ENCODE measurements at places on chromosomes 6 and 20. TPM values are rescaled to one million over a fixed set of nuclear protein-coding genes. Genes with fewer than 3 reads are reported as not detected.

DNA sequence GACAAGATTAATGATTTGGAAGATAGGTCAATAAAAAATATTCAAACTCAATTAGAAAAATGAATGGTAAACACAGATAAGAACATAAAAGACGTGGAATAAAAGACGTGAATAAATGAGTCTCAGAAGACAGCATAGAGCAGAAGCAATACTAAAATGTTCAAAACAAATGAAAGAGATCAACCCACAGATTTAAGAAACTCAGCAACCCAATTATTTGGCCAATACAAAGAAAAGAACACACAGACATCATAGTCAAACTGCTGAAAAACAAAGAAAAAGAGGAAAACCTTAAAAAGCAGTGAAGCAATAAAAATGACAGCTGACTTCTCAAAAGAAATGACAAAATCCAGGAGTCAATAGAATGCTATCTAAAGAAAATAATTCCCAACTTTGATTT lies 14.9 kb downstream of the TTI1 start:
- DNase-seq: no peak

DNA sequence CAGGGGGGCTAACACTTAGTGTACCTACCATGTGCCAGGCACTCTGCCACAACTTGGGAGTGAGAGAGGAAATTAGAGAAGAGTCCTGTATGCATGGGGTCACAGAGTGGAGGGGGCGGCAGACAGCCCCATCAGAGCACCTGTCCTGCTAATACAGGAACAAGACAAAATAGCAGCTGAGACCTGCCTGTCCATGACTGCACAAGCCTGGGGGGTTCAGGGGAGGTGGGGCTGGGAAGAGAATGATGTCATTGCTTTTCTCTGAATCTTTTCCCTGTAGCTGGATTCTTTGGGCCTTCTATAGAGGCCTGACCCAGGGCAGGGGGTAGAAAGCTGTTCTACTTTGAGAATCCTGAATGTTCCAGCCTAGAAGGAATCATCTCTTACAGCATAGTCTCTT lies 37.4 kb downstream of the FOXP4 start:
- no peak for DNase-seq

DNA sequence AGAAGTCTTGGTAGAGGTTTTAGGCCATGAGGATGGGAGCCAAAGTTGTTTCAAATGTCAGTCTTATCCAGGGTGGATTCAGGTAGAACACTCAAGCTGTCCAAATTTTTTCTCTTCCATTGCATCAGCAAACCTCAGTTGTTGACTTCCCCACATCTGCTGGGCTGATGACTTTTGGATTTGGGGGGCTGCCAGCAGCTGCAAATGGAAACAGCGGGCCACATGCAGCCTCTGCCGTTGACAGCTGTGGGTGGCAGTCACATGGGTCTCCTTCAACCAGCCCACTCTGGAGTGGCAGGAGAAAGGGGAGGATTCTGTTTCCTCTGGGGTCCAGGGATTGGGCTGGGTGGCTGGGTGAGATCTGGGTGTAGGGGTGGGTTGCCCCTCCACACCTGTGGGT lies 5.8 kb upstream of the MLN start:
- DNase-seq: no peak

DNA sequence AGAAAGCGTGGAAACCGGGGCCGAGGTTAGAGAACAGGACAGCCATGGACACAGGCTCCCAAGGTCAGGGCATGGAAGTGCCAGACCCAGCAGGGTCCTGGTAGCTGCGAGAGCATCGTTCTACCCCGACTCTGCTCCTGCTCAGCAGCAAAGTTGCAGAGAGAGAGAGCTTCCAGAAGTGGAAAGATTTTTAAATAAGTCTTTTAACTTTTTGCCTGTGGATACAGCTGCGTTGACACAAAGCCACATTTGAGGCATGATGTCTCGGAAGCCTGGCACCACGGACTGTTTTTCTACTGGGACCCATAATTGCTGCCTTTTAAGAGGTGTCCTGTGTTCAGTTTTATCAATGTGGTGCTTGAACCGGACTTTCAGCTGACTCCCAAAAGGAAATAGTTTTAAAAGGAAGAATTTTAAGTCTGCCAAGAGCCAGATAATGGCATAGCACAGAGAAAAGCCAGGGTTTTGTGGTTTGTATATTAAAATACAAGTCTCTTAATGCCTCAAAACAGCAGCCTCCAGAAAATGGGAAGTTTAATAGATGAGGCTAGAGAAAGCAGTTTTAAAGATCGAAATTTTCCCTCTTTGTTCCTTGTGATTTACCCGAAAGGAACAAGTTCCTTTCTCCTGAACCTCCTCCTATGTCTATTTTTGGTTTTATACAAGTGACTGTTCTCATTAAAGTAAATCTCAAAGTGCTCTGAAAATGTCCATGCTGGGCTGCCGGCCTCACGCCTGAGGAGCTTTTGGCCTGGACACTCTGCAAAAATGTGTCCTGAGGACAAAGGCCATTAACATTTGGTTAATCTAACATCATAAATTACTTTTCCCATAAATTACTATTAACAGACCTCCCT lies 91.5 kb downstream of the RIN2 start:
- DNase-seq: no peak

- DNase-seq: peak; percentile 69
Observed at GRCh38 chr20:11891077-11891775, 26.5 kb upstream of the BTBD3 start.

DNA sequence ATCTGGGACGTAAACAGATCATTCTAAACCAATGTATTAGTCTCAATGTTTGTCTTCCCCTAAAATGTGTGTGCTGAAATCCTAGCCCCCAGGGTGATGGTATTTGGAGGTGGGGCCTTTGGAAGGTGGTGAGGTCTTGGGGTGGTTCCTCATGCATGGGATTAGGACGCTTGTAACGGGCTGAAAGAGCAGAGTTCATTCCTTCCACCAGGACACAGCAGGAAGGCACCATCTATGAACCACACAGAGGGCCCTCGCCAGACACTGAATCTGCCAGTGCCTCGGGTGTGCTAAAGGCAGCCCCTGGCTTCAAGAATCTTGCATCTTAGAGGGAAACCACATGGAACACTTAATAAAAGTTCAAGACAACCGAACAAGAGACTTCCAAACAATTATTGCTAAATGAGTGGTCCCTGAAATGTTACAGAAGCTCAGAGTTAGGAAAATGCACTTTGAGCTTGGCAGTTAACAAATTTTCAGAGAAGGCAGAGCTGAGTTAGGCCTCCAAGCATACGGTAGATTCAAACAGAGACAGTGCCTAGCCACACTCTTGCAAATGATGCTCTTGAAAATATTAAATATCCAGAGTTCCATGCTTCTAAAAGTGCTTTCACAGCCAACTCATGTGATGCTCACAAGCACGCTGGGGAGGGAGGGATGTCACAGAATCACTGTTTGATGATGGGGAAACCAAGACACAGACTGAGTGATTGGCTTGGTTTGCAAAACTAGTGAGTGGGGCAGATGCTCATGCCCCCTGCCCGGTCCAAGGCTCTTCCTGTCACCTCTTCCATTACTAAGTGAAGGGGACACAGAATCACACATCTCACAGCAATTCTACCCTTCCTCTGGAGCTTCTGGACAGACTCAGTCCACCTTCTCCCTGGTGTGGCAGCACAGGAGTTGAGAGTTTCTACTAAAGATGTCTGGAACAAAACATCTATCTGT lies 27.4 kb downstream of the TBC1D7 start:
- DNase-seq: no peak

DNA sequence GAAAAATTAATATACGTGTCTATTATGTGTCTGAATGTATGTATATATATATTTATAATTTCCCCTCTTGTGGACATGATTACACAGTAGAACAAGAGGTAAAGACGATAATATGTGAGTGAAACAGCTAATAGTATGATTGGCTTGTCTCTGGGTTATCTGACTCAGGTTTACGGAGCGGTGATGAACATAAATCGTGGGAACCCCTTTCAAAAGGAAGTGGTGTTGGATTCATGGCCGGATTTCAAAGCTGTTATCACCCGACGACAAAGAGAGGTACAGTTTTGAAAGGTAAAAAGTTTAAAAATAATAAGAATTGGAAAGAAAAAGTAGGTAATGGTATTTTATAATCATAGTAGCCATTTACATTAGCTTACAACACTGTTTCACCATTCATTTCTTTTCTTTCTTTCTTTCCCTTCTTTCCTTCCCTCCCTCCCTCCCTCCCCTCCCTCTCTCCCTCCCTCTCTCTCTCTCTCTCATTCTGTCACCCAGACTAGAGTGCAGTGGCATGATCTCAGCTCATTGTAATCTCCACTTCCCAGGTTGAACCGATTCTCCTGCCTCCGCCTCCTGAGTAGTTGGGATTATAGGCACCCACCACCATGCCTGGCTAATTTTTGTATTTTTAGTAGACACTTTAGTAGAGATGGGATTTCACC lies 15.9 kb downstream of the GLYATL3 start:
- no peak for DNase-seq

- DNase-seq: no peak
Observed at GRCh38 chr6:144654506-144654905, 369.4 kb downstream of the UTRN start.

- DNase-seq: no peak
Observed at GRCh38 chr6:86148586-86148985, 505.9 kb upstream of the SYNCRIP start.

GRCh38 chr20:54194724-54195438 lies 13.0 kb upstream of the PFDN4 start:
- DNase-seq: no peak

DNA sequence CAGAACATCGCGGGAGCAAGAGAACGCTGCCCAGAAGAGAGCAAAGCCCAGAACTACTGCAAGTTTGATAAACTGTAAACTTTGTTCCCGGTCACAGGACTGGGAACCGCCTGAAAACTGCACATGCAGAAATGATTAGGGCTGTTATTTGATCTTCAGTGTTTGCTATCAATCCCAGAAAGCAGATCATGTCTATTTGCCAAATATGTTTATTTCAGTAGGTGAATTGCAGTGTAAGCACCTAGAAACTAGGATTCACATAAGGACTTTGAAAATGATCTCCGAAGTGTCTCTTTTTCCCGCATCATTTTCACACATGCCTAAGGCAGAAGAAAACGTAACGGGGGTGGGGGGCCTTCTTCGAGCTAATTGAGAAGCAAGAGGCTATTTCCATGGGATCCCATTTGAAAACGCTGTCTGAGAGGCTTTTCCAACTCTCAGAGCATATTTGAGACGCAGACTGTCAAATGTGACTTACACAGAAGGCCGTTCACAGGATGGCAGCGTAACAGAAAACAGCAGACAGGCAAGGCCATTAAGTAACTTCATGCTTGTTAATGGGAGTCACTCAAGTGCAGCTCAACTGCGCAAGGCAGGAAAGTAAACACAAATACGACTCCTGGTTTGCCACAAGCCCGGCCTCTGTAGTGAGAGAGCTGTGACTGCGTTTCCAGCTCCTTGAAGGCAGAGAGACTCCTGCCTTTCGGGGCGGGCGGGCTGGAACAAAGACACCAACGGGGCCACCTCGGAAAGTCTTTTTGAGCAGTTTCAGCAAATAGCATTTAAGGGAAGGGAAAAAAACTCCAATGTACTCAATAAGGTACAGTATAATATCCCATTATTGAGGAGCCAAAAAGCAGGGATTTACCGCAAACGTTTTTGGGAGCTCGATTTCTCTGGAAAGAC lies 144.7 kb upstream of the ZNF217 start:
- DNase-seq: peak; percentile 87

GRCh38 chr6:98946879-98947410 lies 801 bp downstream of the FBXL4 start:
- DNase-seq: peak; percentile 53

- DNase-seq: no peak
Observed at GRCh38 chr6:4723383-4723782, 52.8 kb upstream of the CDYL start.

DNA sequence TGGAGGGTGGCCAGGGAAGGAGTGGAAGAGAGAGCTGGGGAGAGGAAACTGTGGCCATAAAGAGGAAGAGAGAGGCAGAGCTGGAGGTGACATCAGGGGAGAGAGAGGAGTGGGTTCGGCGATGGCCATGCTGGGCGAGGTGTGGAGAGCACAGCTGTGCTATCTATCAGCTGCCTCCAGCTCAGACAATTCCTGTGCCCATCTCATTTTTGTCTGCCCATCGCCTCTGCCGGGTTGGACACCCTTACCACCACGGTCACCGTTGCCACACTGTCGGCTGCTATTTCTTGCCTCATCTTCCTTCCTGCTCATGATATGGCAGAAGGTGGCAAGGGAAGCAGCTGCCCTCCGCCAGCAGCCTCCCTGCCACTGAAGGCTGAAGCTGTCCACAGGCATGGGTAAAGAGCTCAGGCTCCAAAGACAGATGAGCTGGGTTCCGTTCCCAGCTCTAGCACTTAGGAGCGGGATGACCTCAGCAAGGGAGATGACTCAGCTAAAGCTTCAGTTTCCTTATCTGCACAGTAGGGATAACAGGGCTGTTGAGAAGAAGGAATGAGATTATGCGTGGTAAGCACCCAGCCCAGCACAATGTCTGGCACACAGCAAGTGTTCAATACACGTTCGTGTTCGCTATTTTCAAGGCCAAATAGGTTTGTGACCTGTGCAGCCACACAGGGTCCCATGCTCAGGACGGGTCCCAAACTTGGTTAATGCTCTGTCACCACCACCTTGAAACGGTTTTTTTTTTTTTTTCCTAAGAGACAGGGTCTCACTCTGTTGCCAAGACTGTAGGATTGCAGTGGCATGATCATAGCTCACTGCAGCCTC lies 21.9 kb upstream of the TAF8 start:
- DNase-seq: no peak

- DNase-seq: no peak
Observed at GRCh38 chr6:148332088-148332487, 10.6 kb upstream of the SASH1 start.

DNA sequence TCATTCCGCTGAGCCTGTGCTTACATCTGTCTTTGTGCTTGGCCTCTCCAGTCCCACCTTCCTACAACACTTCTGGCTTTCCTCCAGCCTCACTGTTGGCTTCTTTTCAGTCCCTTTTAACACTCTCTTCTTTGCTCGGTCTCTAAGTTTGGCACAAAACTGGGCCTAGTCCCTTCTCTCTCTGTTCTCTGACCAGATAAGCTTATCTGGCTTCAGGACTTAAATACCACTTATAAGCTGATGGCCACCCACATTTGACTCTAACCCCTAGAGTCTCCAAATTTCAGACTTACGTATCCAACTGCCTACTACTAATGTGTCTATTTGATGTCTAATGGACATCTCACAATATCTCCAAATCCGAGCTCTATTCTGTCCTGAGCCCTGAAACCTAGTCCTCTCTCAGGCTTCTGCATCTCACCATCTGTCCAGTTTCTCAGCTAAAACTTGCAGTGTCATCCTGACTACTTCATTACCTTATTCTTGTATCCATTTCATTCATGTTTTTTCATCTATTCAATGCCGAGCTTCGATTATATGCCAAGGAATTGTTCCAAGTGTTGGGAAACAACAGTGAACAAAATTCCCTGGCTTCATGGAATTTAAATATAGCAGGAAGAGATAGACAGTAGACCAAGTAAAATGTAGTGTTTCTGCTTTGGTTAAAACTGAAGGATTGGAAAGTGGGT lies 40.1 kb downstream of the TBPL1 start:
- no peak for DNase-seq

GRCh38 chr6:150068151-150068550 lies 770 bp downstream of the ULBP3 start:
- DNase-seq: no peak

- DNase-seq: peak; percentile 26
Observed at GRCh38 chr6:81816380-81816779, 63.9 kb upstream of the TENT5A start.

- no peak for DNase-seq
Observed at GRCh38 chr6:43402820-43403219, 24.5 kb upstream of the ABCC10 start.

GRCh38 chr20:25294459-25295385 lies 46.8 kb downstream of the PYGB start:
- DNase-seq: peak; percentile 58

SYCP2L gene
- 0.20 TPM for total RNA-seq

KCNK5 gene
- total RNA-seq: 54.3 TPM

JPH2 gene
- total RNA-seq: 0.10 TPM

KHDRBS2 gene
- total RNA-seq: 0.43 TPM

LRRC73 gene
- 0.40 TPM for total RNA-seq

KCTD20 gene
- 40.3 TPM for total RNA-seq

HTR1B gene
- total RNA-seq: not detected
